ENCODE measurements at places on chromosomes 11 and 22.

DNA sequence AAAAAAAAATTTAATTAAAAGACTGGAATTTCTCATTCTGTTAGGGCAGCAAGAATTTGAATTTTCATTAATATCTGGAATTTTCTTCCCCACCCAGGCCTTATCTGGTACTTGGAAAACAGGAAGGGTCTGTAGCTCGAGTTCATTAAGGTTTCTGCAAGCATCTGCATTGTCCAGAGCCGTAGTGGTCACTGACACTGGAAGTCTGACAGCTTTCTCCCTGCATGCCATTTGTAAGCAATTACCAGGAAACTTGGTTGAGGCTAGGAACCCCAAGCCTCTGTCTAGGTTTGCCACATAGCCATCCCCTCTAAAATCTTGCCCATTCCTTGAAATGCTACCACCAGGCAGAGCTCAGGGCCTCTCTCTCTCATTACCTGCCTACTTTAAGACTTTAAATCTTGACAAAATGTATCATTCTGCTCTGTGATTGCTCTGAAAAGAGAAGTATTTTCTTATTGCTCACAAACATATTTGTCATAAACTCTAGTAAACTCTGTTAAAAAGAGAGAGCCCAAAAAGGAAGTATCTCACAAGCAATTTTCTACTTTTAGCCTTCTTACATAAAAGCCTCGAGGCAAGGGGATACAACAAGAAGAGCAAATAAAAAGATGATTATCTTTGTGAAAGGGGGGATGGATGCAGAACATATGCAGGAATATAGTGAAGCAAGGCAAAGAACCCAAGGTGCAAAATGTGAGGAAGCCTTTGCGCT lies 5.5 kb upstream of the PGM2L1 start:
- DNase-seq: no peak

DNA sequence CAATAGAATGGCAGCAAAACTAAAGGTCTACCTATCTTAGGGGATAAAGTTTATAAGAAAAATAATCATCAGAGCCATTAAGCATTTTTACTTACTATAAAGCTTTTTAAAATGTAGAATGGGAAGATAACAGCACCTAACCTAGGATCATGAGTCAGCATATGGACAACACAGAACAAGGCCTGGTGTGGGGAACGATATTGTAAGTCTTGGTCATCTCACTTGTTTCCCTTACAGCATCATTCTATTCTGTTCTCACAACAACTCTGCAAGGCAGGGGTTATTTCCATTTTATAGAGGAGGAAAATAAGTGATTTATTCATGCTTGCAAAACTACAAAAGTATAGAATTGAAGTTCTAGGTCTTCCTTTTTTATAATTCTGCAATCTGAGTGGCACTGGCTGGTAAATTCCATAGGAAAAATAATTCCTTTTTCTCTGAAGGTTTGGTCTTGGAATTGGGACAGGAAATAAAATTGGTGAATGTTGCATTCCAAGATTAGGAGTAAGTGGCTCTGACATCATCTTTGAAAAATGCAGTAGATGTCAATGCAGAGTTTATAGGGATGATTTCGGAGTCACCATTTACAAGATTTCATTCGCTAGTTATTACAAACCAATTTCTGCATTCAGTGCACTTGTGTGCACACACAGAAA lies 423.0 kb downstream of the DYNC2H1 start:
- peak; percentile 83 for DNase-seq

GRCh38 chr22:36736701-36737320 lies 33.3 kb upstream of the CACNG2 start:
- DNase-seq: no peak

GRCh38 chr11:98720951-98721350 lies 299.8 kb upstream of the CNTN5 start:
- DNase-seq: no peak

- no peak for DNase-seq
These were observed 15.2 kb upstream of the SERPIND1 start for GRCh38 chr22:20758688-20759087.

DNA sequence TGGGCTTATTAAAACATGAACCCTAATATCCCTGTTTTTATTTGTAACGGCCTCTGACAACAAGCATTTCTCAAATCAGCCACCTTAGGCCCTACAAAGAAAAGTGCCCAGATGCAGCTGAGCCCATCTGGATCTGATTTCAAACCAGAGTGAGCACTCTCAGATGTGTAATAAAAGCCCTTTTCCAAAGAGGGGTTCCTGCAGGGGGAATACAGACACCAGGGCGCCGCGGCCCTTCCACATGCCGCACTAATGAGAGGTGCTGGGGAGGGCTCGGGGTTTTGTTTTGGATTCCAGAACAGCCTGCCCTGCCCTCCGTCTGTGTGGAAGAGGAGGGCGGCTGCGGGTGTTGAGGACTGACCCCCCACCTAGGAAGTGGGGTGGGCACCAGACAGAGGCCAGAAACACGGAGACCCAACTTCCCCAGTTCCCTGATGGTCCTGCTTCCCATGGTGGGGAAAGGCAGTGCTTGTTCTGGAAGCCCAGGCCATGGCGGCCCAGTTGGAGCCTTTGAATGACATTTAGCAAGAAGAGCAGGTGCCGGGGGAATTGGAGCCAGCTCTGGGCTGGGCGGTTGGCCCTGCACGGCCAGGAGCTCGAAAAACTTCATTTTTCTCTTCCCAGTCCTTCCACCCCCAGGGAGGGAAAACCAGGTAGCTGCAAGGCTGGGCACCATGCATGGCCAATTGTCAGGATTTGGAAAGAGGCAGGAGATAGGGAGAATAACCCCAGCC lies 63.7 kb downstream of the MACROD1 start:
- peak; percentile 34 for DNase-seq

GRCh38 chr11:66002648-66003225 lies 434 bp downstream of the BANF1 start:
- DNase-seq: peak; percentile 44

GRCh38 chr11:11660363-11660740 lies 38.5 kb upstream of the GALNT18 start:
- no peak for DNase-seq

GRCh38 chr11:2826679-2827056 lies 58.9 kb downstream of the CDKN1C start:
- DNase-seq: no peak

DNA sequence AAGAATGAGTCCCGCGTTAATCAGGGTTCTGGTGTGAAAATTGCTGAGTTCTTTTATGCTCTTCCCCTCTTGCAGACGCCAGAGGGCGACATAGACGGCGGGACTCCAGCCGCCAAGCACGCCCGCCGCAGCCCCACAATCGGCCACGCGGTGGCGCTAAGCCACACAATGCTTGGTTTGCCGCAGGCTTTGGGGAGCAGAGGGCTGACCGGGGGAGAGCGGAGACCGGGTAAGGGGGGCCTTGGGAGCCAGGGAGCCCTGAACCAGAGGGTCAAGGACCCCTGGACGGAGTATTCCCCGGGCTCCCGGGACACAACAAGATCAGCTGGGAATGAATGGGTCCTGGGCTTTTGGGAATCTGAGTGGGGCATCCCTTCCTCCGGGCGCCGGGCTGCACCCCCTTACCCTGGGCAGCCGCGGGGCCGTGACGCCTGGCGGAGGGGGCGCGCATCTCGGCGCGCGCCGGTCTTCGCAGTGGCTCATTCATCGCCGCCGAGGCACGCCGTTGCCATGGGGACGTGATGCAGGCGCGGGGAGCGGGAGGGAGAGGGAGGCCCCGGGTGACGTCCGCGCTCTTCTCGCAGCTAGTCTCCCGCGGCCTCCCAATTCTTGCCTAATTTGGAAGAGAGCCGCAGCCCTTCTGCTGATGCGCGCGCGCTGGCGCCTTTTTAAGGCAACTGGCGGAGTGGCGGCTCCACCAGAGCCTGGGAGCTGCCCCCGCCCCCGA lies 12.2 kb upstream of the NPAS4 start:
- DNase-seq: peak; percentile 91

- peak; percentile 50 for DNase-seq
These were observed 76.5 kb downstream of the NAT10 start for GRCh38 chr11:34181856-34182405.

DNA sequence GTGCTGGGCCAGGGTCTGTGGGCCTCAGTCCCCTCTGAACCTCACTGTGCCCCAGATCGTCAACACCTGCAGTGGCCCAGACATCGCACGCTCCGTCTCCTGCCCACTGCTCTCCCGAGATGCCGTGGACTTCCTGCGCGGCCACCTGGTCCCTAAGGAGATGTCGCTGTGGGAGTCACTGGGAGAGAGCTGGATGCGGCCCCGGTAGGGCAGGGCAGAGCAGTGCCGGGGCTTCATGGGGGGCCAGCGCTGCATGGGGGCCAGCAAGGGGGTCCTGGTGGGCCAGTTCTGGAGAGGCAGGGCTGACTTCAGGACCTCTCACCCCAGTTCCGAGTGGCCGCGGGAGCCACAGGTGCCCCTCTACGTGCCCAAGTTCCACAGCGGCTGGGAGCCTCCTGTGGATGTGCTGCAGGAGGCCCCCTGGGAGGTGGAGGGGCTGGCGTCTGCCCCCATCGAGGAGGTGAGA lies 16.3 kb downstream of the EPS8L2 start:
- DNase-seq: no peak

DNA sequence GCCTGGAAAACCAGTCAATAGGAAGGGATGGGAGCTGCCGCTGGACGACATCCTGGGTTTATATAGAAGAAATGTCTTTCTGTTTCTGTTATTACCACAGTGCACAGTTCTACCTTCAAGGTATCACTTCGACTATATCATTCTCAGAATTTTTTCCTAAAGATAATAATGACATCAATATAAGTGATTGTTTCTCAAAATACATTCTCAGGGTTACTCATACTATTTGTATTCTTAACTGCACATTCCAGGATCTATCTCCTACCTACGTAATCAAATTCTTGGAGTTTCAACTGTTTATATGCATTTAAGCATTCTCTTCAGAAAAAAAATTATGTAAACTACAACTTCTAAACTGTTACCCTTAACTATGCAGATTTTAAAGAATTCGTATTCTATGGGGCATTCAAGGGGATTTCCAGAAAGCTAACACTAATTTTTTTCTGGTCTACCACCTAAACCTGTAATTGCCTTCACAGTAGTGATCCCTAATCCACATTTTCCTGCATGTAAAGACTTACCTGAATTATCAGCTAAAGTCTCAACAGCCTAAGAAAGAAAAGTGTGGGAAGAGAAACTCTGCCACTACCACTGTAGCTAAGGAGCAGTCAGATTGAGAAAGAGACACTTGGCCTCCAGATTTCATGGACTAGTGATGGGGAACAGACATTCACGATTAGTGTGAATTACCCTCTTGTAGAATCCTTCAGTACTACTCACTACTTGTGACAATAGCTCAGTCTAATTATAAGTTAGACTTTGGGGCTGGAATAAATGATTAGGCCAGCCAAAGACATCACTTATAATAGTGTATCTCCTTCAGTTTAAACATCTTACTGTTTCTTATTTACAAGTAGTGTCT lies at the start of gene OR51B5:
Gene OR51B5 (minus strand): TSS at position 51 of the 862 bp plus-strand sequence. CDS start 0 bp downstream, at position 51.
- no peak for DNase-seq

GRCh38 chr11:45641961-45642360 lies 23.5 kb downstream of the CHST1 start:
- DNase-seq: no peak

DNA sequence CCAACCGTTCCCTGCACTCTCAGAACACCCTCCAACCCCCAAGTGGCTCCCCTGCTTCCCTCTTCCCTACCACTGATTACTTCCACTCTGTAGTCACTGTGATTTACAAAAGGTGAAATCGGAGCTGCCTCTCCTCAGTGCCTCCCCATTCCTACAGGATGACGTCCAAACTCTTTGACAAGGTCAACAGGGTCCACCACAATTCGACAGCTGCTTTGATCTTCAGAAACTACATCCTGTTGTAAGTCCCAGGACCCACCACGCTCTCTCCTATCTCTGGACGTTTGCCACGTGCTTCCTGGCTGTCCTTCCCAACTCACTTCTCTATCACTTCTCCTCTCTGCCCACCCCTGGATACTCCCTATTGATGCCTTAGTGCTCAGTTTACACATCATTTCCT lies 85.0 kb upstream of the EIF3D start:
- DNase-seq: peak; percentile 5

DNA sequence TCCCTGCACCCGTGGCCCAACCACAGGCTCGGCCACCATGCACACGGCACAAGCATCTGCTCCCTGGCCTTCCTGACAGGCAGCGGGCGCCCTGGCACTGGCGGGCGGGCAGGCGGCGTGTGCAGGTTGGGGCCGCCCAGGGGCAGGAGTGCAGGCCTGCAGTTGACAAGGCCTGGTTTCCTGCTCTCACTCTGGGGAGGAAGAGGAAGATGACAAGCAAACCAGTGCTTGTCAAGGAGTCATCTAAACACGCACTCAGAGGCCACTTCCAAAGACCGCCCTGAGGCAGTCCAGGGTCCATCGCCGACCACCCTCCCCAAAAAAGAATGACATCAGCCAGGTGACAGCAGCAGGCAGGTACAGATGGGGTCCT lies 65.3 kb upstream of the LINC01488 start:
- DNase-seq: no peak

DNA sequence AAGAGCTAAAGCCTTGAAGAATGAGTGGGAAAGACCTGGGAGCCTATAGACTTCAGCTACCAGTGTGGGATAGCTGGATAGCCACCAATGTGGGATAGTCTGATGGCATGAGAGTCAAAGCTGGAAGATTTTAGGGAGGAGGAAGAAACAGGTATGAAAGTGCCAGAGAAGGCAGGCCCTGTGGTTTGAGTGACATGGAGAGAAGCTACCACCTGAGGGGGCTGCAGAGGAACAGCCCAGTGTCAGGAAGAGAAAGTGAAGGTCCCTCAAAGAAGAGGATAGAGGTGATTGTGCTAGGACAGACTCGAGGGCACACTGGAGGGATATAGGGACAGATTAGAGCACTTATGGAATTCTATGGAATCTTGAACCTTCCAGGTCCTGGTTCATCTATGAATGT lies 23.1 kb upstream of the PAX6 start:
- DNase-seq: no peak

- no peak for DNase-seq
These were observed 29.6 kb upstream of the FLI1 start for GRCh38 chr11:128664317-128664716.

DNA sequence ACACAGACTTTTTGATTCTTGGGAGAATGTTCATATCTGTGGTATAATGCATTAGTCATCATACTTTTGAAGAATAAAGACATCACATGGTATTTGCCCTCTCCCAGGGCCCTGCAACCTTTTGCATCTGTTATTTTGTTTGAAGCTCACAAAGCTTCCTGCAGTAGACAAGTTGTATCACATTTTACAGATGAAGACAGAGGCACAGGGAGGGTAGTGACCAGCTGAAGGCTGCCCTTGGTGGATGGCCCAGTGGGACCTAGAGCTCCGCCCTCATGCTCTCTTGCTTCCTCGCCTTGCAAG lies 66.4 kb downstream of the UBASH3B start:
- DNase-seq: peak; percentile 79

DNA sequence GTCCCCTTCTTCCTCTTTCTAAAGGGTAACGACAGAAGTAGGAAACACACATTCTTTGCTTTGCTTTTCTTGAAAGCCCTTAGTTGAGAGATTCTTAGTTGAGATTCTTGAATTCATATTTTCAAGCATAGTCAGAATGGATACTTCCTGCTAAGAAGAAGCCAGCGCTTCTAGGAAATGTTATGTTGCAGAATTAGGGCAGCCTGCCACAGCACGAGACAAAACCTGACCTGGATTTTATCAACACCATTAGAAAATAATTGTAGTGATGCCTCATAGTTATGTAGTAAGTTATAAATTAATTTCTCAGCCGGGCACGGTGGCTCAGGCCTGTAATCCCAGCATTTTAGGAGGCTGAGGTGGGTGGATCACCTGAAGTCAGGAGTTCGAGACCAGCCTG lies 37.9 kb upstream of the NUP160 start:
- peak; percentile 88 for DNase-seq
